Cortex of kidney (tissue), 1 donor: ENCODE measurements at places on chromosomes 11 and 22.

- no peak for DNase-seq
These were observed 44.4 kb upstream of the KCNQ1OT1 start for GRCh38 chr11:2744166-2744565.

GRCh38 chr22:37472418-37473006 is 13.7 kb downstream of the MFNG start:
- no peak for DNase-seq

- DNase-seq, result no peak
These were observed 1.1 kb downstream of the UBASH3B start for GRCh38 chr11:122656631-122657101.

GRCh38 chr11:130847517-130847916 is 68.8 kb downstream of the SNX19 start:
- no peak for DNase-seq

GRCh38 chr11:94017446-94017845 is 3.7 kb upstream of the HEPHL1 start:
- DNase-seq, result no peak

DNA sequence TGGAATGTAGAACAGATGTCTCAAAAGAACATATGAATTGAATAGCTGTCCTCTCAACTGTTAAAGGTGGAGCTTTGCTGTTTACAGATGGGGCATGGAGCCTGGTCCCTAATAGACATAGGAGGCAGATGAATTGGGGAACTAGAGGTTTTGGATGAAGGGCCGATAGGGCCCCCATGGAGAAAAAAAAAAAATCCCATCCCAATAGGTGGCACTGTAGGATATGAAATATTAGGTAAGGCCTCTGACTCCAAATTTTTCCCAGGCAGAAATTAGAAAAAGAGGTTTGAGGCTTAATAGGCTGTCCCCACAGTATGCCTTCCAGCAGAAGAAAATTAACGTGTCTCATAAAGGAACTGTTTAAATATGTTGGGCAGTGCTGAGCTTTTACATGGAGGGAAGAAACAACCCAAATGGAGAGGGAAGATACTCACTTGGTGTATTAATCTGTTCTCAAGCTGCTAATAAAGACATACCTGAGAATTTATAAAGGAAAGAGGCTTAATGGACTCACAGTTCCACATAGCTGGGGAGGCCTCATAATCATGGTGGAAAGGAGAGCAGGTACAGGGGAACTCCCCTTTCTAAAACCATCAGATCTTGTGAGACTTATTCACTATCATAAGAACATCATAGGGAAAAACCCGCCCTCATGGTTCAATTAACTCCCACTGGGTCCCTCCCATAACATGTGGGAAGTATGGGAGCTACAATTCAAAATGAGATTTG is 30.1 kb upstream of the TMEM45B start:
- DNase-seq, result no peak

DNA sequence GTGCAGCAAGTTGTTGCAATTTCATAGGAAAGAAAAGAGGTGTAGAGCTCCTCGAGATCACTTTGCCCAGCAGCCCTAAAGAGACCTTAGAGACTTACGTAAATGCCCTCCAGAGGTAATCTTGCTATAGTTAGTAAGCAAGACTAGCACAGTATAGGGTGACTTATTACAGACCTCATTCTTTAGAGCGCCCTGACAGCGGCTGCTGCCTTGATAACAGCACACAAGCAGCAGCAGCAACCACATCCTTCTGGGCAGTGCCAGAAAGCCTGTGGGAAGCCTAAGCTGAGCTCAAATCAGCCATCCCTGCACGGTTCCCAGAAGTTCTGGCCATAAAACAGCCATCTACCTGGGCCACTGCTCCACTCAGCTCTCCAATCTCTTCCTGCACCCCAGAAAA is 22.6 kb upstream of the OR56B1 start:
- no peak for DNase-seq

- DNase-seq, result no peak
These were observed 58.3 kb downstream of the CEP164 start for GRCh38 chr11:117385906-117386305.

- DNase-seq, result no peak
These were observed 133.8 kb downstream of the OSBP2 start for GRCh38 chr22:30828187-30829155.

GRCh38 chr11:59849129-59849528 is 3.8 kb upstream of the CBLIF start:
- DNase-seq, result no peak

DNA sequence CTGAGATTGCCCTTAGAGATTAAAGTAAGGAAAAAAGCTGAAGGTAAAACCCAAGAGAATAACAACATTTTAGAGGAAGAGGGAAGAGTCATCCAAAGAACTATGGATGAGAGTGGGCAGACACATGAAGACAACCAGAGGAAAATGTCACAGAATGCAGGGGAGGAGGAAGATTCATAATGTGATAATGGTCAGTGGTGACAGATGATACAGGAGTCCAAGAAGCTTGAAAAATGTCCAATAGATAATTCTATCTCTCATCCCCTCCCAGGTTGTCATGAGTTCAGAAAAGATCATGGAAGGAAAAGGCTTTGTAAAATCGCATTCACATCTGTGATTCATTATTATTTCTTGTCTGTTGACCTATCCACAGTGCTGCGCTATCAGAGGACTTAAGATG is 282.3 kb upstream of the CCDC90B start:
- DNase-seq, result no peak

DNA sequence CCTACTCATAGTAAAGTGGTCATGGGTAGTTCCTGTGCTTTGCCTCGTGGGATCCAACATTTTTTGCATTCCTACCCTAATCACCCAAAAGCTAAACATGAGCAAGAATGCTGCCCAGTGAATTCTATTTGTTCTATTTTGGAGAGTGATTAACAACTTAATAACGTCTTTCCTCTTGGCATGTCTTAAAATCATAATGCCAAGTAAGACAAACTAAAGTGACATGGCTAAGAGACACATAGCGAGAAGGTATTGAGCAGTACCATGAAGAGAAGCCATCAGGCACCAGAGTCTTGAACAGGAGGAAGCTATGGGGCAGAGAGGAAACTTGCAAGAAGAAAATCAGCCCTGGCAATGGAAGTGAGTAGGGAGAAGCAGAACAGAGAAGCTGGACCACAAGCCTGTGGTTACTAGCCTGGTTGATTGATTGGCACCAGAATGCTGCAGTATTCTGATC is 32.0 kb downstream of the EXPH5 start:
- no peak for DNase-seq

GRCh38 chr11:68775951-68776388 is 24.6 kb upstream of the TESMIN start:
- no peak for DNase-seq

GRCh38 chr11:128905345-128906184 is 14.4 kb downstream of the KCNJ5 start:
- DNase-seq, result no peak

DNA sequence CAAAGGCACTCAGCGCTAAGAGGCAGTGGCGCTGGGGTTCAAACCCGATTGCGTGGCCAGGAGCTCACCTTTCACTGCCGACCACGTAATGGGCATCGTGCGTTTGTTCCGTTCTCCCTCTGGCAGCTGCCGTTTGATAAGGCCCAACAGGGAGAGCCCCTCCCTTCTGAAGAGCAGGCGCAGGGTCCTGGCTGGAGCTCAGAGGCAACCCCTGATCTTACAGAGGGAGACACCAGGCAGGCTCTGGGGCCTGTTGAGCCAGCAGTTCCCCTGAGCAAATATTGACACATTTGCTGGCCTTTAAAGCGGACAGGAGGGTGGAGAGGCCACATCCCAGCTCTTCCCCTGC is 11.7 kb upstream of the C1QTNF6 start:
- no peak for DNase-seq

- no peak for DNase-seq
These were observed 46.6 kb downstream of the OTOG start for GRCh38 chr11:17593466-17594245.

DNA sequence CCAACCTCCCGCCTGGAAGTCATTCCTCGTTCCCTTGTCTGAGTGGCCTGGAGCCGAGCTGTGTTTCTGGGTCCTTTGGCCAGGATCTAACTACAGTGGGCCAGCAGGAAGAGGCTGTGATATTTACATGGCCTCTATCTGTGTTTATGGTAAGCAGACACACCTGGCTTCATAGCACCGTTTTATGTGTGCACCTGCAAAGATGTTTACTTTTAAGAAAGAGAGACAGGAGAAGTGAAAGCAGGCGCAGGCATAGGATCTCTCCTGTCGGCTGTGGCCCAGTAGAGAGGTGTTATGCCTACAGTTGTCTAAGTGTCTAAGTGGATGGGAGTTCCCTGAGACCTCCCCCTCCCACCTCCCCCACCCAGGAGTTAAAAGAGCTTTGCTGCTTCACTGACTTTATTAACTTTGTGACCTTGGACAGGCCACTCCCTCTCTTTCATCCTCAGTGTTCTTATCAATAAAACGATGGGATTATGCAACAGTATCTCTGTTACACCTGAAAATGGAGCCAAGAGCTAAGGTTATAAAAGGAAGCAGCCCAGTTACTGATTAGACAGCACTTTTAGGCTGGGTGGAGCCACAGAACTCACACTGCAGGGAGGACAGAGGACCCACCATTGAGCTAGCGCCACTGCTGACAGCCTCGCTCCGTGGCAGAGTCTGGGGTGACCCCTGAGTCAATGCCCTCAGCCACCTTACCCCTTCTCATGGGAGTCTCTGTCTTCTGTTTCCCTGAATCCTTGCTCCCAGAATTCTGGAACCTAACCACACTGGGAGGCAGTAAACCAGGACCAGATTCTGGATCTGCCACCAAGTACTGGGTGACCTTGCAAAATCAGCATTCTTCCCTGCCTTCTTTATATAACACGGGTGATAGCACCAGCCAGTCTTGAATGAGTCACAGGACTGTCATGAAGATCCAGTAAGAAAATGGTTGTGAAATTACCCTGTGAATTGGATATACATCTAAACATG is 22.0 kb downstream of the ST14 start:
- no peak for DNase-seq

DNA sequence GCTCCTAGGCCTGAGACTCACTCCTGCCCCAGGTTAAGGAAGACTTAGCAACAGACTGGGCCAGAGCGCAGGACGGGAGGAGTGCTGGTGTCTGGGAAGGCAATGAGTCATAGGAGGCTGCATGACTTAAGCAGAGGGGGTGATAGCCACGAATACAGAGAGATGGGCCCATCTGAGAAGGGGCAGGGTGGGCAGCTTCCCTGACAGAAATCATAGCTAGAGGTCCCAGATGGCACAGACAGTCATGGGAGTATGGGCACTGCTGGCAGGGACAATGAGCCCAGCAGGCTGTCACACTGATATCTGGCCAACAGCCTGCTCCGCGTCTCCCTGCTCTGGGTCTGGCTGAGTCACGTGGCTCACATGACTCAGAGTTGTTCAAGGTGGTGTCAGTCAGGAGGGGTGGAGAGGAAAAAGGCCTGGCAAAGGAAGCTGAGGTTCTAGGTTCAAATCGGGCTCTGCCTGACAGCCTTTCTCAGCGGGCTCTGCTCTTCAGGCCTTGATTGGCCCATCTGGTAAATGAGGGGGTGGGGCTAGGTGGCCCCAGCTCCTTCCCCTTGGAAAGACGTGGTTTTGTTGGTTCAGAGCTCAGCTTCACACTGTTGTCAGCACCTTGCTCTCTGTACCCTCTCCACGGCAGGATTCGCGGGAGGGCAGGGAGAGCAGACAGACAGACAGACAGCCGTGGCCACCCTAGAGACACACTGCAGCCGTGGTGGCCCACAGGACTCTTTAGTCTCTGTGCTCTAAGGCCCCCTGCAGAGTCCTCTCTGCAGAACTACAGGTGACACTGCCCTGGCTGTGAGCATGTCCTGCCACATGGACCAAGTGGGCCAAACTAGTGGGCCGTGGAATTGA is 47.8 kb downstream of the DBX1 start:
- DNase-seq, result no peak

GRCh38 chr11:84419616-84420015 is 1133.4 kb upstream of the CCDC90B start:
- no peak for DNase-seq

DNA sequence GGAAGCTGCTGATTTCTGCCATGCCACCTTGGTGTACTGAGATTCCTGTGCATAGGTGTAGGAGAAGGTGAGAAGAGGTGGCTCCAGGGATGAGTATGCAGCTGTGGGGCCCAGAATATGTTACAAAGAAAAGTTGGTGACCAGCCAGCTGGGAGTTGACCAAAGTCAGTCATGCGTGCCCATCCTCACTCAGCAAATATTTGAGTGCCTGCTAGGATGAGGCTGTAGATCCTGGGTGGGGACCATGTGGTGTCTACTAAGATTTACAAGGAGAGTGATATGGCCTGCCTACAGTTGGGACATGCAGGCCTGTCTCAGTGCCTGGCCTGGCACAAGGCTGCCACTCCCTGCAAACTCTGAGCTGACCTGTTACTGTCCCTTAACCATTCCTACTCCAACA is 19.4 kb downstream of the RNF185 start:
- DNase-seq, result no peak

DNA sequence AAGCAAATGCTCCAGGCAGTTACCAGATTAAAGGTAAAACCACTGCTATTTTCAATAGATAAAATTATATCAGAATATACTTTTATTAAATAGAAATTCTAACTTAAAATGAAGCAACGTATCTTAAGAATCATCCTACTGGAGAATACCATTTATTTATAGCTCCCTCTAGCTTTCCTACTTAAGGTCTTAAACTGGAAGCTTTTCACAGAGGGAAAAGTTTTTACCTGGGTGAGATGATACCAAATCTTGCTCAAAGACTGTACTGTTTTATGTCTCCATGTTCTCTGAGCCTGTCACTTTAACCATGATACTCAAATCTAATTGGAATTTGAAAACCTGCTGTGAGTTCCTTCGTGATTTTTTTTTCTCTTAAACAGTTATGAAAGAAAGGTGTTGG is 291.8 kb downstream of the AASDHPPT start:
- no peak for DNase-seq

DNA sequence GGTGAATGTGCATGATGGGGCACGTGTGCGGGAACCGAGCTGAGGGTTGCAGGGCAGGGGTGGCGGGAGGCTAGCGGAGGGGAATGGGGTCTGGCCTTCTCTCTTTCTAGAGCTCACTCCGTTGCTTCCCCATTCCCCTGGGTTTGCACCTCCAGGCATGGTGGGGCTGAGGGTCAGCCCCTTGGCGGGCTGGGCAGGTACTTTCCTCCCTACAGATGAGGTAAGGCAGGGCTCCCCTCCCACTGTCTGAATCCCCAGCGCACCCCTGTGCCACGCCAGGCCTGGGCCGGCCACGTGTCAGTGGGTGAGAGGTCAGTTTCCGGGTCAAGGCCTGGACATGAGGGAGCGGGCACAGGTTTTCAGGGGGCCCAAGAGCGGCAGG is 8.9 kb downstream of the SUSD2 start:
- DNase-seq, result no peak

DNA sequence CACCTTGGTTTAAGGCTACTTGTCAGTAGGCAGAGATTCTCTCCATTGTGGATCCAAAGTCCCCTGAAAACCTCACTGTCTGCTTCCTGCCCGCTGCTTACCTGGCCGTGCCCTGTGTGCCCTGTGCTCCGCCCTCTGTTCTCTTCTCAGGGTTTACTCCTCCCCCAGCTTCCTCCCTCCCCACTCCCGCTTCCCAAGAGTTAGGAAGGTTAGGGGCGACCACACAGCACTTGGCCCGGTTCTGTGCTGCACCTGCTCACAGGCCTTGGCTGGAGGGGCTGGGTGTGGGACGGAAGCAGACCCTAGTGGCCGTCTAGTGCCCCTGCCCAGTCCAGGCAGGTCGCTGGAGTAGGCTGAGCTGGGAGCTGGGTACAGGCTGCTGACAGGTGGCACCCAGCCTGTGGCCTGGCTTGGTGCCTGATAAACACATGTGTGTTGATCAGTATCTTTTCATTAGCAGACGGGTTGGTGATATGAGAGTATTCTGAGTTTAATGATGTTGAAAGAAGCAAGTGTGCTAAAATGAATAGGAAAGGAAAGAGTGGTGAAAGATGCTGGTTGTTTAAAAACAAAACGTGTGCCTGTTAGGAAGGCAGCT is 40.5 kb downstream of the GRAMD4 start:
- no peak for DNase-seq

GRCh38 chr11:46978005-46978491 is 41.5 kb downstream of the CSTPP1 start:
- no peak for DNase-seq
